NCI-H1930 (cell line): ENCODE measurements at places on chromosomes 1 and 21.

DNA sequence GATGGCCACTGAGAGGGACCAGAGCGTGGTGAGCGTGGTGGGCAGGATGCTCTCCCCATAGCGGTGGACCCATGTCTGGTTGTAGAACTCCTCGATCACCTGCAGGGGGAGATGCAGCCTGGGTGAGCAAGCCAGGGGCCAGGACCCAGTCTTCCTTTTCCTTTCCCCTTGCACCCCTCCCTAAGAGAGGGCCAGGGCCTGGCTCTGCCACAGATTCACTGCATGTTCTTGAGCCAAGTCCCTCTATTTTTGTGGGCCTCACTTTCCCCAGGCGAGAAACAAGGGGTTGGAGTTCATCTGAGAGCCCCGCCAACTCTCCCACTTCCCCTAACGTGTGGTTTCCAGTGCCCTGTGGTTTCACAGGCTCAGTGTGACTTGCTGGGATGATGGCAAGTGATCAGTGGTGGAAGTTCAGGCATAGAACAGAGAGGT is 27.5 kb downstream of the SLC2A1 start:
- no peak for DNase-seq

- DNase-seq, result no peak
Measured at GRCh38 chr1:61782771-61783170, 40.5 kb downstream of the PATJ start.

- DNase-seq, result no peak
Measured at GRCh38 chr1:52473039-52473438, 68.6 kb downstream of the PRPF38A start.

- DNase-seq, result no peak
Measured at GRCh38 chr1:92277105-92277723, 21.6 kb downstream of the GLMN start.

DNA sequence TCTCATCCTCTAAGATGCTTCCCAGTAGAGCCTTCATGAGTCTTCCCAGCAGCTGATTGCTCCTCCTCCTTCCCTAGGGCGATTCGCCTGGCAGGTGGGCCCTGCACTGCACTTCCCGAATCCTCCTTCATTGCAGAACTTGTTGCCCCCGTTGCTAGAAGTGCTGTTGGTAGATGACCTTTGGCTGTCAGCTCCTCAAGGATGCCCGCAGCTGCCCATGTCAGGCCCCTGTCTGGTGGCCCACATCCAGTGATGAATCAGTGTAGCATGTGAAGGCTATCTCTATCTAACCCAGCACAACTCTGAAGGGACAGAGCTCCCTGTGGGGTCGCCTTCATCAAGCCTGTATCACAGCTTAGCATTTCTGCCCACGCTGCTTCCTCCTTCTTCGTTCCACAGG is 52.1 kb upstream of the F3 start:
- no peak for DNase-seq

DNA sequence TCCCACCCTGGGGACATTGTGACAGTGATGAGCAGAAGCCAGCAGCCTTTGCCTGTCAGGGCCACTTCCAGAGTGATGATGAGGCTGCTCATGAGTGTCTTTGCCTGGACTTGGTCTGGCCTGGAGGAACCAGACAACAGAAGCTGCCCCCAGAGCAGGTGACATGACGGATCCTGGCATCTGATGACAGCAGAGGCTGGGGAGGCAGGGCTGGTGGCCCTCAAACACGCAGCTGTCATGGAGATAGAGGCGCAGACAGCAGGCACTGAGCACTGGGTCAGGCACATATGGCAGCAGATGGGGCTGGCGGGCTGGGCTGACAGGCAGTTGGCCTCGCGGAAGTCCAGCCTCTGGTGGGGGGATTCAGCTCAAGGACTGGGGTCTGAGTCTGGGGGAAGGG is 66.4 kb upstream of the STUM start:
- DNase-seq, result no peak

DNA sequence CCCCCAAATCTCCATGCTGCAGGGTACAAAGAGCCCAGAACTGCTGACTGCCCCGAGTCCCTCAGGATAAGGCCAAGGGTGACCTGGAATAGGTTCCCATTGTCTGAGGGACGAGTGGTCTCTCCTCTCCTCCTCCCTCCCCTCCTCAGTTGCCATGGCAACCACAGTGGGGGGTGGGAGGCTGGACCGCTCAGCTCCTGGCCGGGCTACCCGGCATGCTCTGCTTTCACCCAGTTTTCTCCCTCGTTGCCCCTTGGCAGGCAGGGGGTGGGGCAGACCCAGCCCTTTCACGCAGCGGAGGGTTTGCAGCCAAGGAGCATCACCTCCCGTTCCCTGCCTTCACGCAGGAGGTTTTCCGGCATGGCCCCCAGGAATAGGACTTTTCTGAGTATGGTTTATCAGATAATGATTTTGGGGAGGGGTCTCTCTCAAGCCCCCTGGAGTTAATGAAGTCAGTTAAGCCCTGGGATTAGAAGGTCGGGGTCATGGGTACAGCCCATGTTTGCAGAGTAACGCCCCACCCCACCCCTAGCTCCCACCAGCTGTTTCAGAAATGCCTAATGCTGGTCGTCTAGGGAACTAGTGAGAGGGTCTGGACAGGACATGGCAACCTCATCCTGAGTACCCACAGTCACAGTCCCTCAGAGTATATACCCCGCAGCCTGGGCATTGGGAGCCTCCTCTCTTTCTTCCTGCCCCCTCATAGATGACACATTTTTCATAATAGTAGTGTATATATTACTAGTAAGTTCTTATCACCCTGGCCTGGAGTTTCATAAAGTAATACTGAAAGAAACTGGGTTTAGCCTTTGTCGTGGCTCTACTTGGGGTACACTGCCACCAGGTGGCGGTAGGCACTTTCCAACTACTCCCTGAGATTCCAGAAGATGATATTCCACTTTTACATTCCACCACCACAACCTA is 20.7 kb downstream of the C1QB start:
- DNase-seq, result no peak

- DNase-seq, result no peak
Measured at GRCh38 chr1:183219616-183220009, 33.5 kb downstream of the LAMC2 start.

GRCh38 chr1:179807691-179808485 is 64.8 kb downstream of the FAM163A start:
- no peak for DNase-seq

GRCh38 chr1:60126723-60127122 is 53.2 kb upstream of the C1orf87 start:
- DNase-seq, result no peak

DNA sequence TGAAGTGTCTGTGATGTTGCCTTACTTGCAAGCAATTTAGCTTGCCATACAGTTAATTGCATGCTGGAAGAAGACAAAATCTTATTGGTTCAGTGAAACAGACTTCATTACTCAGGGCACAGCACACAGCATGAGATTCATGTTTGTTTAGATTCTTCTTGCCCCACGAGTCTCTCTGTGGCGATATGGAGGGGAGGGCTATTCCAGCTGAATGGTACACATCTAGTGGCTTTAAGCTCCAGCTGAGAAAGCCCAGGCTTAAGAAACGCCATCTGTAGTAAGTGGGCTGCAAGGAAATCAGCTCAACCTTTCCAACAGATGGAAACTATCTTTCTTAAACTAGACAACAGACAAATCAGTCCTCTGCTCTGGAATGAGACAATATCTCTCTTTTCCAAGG is 1022.0 kb downstream of the NCAM2 start:
- DNase-seq, result no peak

DNA sequence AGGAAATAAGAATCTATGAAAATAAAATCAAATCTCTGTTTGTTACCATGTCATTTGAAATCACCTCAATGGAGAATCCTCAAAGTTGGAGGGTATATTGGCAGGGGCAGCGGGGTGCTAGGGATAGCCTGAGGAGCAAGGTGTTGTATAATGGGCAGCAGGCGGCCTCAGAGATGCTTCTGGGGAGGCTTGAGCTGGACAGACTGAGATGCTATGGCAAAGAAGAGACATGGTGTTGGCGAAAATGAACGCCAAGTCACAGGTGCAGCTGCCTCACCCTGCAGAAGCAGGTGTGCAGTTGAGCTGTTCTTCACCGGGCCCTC is 3.1 kb upstream of the SLC1A7 start:
- DNase-seq, result no peak

DNA sequence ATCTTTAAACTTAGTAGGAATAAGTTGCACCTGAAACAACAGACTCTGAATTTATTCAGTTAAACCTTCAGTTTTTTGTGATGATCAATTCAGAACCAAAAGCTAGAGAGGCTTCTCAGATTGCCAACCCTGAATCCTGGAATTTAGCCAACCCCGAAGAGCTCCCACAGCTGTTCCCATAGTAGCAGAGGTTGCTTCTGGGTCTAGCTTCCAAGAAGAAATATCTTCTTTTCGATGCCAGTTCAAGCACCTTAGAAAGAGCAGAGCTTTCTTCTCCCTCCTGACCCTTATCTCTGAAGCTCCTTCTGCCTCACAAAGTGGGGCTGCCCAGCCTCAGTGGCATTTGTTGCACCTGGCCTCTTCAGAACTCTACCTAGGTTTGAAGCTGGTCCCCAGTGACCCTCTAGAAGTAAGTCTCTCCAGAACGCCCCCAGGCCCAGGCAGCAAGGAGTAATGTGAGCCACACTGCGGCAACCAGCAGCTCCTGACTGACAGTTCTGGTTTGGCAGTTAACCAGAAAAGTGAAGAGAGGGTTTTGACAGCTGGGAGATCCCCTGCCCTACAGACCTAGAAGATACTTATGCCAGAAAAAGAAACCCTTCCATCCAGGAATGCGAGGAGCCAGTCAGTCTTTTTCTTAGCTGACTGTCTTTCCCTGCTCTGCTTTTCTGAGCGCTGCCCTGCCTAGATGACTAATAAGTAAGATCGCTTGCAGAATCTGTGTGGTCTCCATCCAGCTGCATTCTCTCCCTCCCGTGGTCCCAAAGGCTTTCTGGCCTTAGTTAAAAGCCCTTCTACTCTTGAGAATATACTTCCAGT is 165.9 kb downstream of the ADGRL4 start:
- DNase-seq, result no peak

- DNase-seq, result no peak
Measured at GRCh38 chr1:35558374-35559316, 1.0 kb downstream of the NCDN start.

DNA sequence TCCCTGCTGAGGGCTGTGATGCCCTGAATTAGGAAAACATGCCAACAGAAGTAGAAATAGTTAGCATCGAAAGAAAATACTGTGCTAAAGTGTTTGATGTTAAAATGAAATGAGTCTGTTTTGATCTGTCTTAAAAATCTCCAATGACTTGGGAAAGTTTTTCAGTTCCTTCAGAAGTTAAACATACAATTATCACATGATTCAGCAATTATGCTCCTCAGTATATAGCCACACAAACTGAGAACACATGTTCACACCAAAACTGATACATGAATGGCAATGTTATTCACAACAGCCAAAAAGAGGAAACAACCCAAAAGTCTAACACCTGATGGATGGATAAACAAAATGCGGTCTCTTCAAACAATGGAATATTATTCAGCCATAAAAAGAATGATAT is 130.6 kb downstream of the PTPN14 start:
- DNase-seq, result no peak

DNA sequence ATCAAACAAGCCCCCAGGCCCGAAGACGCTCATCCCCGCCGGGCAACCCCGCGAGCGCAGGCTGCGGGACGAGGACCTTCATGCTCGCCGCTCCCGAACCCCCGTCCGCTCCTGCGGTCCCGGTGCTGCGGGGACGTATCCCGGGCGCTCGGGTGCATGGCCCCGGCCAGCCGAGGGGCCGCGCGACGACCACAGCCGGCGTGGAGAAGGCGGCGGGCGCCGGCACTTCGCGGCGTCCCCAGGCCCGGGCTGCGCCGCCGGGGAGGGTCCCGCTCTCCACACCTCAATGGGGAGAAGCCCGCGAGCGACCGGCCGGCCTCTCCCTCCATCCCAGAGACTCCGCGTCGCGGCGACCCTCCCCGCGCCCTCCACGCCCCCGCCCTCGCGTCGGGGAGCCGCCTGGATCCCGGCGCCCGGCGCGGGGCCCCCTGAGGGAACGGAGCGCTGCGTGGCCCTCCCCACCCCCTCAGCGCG is 401 bp downstream of the ERRFI1 start:
- no peak for DNase-seq

DNA sequence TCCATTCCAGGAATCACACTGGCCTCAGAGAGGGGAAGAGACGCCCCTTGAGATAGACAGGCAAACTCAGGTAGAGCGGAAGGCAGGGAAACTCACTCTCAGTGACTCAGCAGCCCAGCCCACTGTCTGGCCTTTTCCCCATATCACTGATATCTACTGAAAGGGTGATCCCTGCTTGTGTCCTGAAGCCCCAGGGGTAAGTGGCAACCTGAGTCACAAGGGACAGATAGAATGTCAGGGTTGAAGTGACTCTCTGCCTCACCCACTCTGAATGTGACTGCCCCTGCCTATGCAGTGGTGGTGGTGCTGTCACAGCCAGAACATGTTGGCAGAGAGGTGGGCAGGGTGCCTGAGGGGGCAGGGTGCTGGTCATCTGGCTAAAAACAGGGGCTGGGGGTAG is 157.5 kb upstream of the FGGY start:
- DNase-seq, result no peak

GRCh38 chr1:168405906-168406549 is 125.4 kb downstream of the TBX19 start:
- no peak for DNase-seq

DNA sequence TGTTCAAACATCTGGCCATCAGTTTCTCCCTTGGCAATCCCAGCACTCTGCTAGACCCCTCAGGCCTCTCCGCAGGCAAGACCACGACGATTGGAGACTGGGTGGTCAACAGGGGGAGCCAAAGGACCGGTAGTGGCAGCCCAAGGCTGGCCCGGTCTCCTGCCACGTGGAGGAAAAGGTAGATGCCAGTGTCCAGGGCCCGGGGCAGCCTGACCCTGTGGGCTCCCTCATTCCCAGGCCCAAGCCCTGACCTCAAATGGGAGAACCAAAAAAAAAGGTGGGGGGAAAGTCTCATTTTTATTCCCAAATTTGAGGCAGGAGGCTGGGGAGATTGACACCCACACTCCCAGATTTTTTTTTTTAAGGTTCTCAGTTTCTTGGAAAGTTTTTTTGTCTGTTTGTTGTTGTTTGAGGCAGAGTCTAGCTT is 24.8 kb downstream of the S100A6 start:
- peak; percentile 27 for DNase-seq
